Mammary epithelial cell (primary cell): ENCODE measurements at places on chromosomes 3 and 15. TPM values are rescaled to one million over a fixed set of nuclear protein-coding genes. Genes with fewer than 3 reads are reported as not detected.

Gene GOLGA6L2
- not detected for polyA plus RNA-seq

Gene COLQ
- 0.11 TPM for polyA plus RNA-seq

DNA sequence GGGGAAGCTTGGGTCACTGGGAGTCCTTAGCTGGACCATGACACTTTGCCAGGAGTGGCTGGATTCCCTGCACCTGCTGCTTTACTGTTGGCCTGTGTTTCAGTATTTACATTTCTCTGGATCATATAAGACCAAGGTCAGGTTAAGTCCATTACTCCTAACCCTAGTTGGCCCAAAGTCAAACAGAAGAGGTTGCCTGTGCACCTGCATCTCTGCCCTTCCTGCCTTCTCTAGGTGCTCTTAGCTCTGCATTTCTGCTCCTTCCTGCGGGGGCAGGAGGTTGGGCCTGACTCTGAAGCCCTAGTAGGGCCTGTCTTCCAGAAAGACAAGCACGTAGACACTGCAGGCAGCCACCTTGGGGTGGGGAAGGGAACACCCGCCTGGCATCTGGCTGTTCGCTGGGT lies 124.3 kb downstream of the RPLP1 start:
- no peak for DNase-seq

Gene SMCO1
- not detected for polyA plus RNA-seq

- peak; percentile 9 for DNase-seq
These were observed 253.6 kb downstream of the MAGI1 start for GRCh38 chr3:65785065-65785645.

Gene CCDC9B
- 7.4 TPM for polyA plus RNA-seq

- DNase-seq: peak; percentile 7
These were observed 63.4 kb upstream of the VEPH1 start for GRCh38 chr3:157566596-157566995.

DNA sequence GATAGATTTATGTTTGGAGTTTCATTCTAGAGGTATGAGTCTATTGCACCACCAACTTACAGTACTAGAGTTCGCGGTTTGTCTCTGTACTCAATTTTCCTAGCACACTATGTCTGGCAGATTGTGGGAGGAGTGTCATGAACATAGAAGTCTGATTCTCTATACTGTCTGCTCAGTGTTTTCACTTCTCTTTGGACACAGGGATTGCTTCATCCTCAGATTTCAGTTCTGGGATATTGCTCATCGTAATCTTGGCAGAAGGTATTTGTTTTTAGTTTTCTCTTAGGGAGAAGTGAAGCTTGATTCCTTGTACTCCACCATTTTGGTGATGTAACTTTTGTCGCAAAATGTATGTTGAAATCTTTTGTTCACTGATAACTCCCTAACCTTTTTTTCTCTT lies 27.8 kb upstream of the AZI2 start:
- peak; percentile 5 for DNase-seq

Gene SNX1
- polyA plus RNA-seq: 75.5 TPM

GRCh38 chr3:189712906-189713483 lies 81.8 kb downstream of the TP63 start:
- no peak for DNase-seq

DNA sequence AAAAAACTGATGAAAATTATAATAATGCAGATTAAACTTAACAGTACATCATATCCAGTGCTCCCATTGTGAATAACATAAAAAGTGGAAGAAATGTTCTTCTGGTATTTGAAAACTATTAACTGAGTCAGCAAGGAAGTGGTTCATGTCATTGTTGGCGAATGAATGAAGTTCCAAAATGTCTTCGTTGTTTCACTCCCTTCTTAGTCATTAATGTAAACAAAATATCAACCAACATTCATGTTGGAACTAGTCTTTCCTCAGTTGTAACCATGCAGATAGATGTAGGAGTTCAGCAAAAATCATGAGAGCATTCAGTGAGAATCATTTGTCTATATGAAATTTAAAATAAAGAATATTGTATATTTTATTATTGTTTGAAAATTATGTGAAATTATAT lies 44.1 kb upstream of the ICE2 start:
- DNase-seq: peak; percentile 88

Gene PCYT1A
- polyA plus RNA-seq: 71.1 TPM

Gene PSTPIP1
- 2.1 TPM for polyA plus RNA-seq

Gene ENTPD3
- polyA plus RNA-seq: 1.6 TPM

Gene TMEM42
- 8.3 TPM for polyA plus RNA-seq

DNA sequence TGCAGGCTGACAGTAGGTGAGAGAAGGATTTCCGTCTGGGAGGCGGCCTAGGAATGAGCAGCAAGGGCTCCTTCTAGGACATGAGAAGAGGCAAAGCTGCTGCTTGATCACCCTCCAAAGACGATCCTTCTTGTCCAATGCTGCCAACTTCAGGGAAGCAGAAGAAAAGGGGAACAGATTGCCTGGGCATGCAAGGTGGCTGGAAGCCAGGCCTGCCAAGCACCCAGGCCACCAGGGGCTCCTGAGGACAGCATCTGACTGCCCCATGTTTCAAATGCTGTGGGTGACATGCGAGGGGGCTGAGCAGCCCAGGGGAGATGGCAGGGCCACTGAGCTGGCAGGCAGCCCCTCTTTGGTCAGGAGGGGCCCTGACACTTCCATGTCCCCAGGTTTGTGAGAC lies 3.3 kb upstream of the GRIP2 start:
- no peak for DNase-seq

Gene CHRM5
- polyA plus RNA-seq: 0.02 TPM

Gene KBTBD13
- not detected for polyA plus RNA-seq

Gene RNF123
- polyA plus RNA-seq: 34.0 TPM

Gene MITF
- 1.7 TPM for polyA plus RNA-seq

Gene CLSTN2
- polyA plus RNA-seq: 0.56 TPM

DNA sequence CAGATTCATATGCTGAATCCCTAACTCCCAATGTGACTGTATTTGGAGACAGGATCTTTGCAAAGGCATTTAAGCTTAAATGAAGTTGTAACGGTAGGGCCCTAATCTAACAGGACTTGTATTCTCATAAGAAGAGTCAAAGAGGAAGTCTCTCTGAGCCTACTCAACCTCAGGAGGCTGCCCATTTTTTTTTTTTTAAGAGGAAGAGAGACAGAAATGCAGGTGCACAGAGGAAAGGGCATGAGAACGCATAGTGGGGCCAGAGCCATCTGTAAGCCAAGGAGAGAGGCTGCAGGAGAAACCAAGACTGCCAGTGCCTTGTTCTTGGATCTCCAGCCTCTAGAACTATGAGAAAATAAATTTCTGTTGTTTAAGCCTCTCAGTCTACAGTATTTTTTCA lies 28.4 kb downstream of the ZNF860 start:
- no peak for DNase-seq

Gene GADL1
- not detected for polyA plus RNA-seq

DNA sequence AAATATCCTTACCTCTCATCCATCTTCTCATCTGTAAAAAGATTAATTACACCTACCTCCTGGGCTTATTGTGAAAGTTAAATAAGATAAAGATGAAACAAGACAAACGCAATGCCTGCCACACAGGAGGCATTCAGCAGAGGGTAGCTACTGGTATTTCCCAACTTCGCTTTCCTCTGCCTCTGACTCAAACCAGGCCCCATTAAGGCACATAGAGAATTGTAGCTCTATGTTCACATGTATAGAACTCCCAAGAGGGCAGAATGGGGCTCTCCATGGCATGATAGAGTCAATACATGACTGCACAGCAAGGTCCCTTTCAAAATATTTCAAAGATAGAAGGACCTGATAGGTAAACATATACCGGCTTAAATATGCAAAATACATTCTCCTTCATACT lies 1.4 kb downstream of the LYSMD2 start:
- no peak for DNase-seq

GRCh38 chr15:64942356-64942755 lies 30.7 kb downstream of the ANKDD1A start:
- no peak for DNase-seq

DNA sequence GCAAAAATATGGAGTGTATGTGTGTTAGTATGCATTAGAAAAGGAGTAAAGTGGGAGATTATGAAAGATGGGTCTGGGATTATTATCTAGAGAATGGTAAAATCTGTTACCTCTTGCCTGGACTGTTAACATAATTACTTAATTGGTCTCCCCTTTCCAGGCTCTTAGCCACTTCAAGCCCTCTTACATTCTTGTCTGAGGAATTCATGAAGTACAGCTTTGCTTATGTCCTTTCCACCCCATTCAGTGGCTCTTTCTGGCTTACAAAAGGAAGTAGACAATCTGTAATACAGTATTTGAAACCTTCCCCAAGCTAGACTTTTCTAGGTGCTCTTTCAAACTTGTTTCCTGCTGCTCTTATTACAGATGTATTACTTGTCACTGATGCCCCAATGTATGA lies 129.8 kb downstream of the MBNL1 start:
- no peak for DNase-seq

DNA sequence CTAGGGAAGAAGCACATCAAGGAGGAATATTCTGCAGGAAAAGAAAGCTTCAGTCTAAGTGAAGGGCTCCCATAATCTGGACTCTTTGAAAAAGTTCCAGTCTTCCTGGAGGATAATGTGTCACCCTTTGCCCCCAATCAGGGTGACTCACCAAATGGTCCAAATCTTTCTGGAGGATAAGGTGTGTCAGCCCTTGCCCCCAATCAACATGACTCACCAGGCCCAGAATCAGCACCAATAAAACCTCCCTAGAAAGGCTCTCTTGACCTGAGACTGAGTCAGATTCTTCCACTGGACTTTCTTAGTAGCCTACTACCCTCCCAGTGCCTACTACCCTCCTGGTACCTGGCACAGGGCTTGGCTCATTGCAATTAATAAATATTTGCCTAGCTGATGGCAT lies 9.5 kb upstream of the ARL14 start:
- DNase-seq: peak; percentile 89

Gene ERC2
- polyA plus RNA-seq: 0.39 TPM

DNA sequence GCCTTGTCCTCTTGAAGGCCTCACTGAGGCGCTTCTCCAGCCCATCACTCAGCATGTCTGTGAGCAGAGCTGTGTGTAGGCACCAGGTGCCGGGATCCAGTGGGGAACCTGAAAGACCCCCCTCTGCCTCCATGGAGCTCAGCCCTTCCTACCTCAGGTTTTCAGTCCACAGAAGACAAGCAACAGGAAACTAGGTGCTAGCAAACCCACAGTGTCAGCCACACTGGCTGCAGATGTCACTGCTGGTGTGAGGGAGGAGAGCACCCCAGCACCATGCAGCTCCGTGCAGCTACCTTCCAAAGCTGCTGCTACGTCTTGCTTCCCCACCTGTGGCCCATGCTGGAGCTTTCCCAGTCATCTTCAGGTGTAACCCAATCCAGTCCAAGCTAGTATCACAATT lies 17.9 kb downstream of the PSTPIP1 start:
- DNase-seq: no peak

DNA sequence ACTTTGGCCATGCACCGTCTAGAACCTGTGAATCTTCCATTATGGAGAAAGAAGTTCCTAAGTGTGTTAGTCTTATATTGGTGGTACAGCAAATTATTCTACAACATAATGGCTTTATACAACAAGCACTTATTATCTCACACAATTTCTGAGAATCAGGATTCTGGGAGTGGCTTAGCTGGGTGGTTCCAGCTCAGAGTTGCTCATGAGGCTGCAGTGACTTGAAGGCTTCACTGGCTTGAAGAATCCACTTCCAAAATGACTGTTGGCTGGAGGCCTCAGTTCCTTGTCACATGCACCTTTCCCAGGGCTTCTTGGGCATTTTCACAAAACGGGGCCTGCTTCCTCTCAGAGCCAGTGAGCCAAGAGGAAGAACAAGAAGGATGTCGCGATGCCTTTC lies 82.3 kb upstream of the RNF7 start:
- DNase-seq: no peak

GRCh38 chr3:195540511-195540910 lies 2.6 kb downstream of the PPP1R2 start:
- DNase-seq: no peak

GRCh38 chr15:27088584-27089232 lies 117.7 kb downstream of the GABRG3 start:
- DNase-seq: no peak

Gene IGSF10
- polyA plus RNA-seq: not detected

GRCh38 chr3:127473244-127474024 lies 117.1 kb downstream of the TPRA1 start:
- DNase-seq: no peak
